ENCODE measurements at places on chromosomes 16 and 17. TPM values are rescaled to one million over a fixed set of nuclear protein-coding genes. Genes with fewer than 3 reads are reported as not detected.

DNA sequence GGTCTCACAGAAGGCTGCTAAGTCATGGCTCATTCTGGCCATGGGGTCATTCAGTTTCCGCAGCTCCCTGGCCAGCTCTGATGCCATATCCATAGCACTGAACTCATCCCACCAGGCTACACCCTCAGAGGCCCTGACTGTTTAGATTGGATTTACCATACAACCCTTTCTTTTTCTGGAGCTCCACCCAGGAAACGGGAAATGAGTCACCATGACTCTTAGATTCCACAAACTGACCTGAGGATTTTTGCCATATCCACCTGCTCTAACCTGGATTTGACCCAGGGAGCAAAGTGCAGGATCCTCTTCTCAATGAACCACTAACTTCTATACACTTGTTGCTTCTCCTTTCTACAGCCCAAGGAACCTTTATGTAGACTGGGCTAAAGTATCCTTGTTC lies 20.3 kb upstream of the CALB2 start:
- DNase-seq, result no peak
- H3K27ac ChIP-seq, result no peak overlapping the region
- H3K27me3 ChIP-seq, result peaks cover 30% of the 10 kb centered on the region
- H3K4me3 ChIP-seq, result no peak overlapping the region
- H3K36me3 ChIP-seq, result no peaks in the 10 kb centered on the region
- peaks cover 3% of the 10 kb centered on the region for H3K4me1 ChIP-seq

Gene MYH8
- total RNA-seq, result not detected

Gene VPS9D1
- 20.2 TPM for total RNA-seq

GRCh38 chr17:7329374-7329996 lies 350 bp upstream of the NEURL4 start:
- peak overlapping the region; percentile 91 for H3K4me3 ChIP-seq
- H3K27me3 ChIP-seq, result no peaks in the 10 kb centered on the region
- peaks cover 22% of the 10 kb centered on the region for H3K4me1 ChIP-seq

Gene TAF1C
- total RNA-seq, result 86.4 TPM

- peaks cover 15% of the 10 kb centered on the region for H3K4me1 ChIP-seq
- peaks cover 3% of the 10 kb centered on the region for H3K27me3 ChIP-seq
- peak; percentile 84 for DNase-seq
- H3K27ac ChIP-seq, result no peak within 1 kb of the TSS
- H3K4me3 ChIP-seq, result peak within 1 kb of the TSS; percentile 90
- no peaks in the 10 kb centered on the region for H3K36me3 ChIP-seq
Measured at GRCh38 chr17:8189711-8190477, at the start of gene BORCS6. Gene BORCS6, minus strand, starts transcription at chr17:8190180. Its CDS starts 40 bp downstream, at chr17:8190140.

Gene KRTAP4-1
- not detected for total RNA-seq

- H3K4me1 ChIP-seq, result peaks cover 12% of the 10 kb centered on the region
- H3K27me3 ChIP-seq, result peaks cover 9% of the 10 kb centered on the region
- H3K27ac ChIP-seq, result no peak overlapping the region
- DNase-seq, result peak; percentile 88
- H3K36me3 ChIP-seq, result no peaks in the 10 kb centered on the region
Measured at GRCh38 chr16:83956336-83957289, 3.6 kb downstream of the OSGIN1 start.

Gene PRSS27
- total RNA-seq, result 7.8 TPM

Gene TOX3
- 39.2 TPM for total RNA-seq

Gene KRTAP9-4
- not detected for total RNA-seq

Gene SEPTIN12
- not detected for total RNA-seq

DNA sequence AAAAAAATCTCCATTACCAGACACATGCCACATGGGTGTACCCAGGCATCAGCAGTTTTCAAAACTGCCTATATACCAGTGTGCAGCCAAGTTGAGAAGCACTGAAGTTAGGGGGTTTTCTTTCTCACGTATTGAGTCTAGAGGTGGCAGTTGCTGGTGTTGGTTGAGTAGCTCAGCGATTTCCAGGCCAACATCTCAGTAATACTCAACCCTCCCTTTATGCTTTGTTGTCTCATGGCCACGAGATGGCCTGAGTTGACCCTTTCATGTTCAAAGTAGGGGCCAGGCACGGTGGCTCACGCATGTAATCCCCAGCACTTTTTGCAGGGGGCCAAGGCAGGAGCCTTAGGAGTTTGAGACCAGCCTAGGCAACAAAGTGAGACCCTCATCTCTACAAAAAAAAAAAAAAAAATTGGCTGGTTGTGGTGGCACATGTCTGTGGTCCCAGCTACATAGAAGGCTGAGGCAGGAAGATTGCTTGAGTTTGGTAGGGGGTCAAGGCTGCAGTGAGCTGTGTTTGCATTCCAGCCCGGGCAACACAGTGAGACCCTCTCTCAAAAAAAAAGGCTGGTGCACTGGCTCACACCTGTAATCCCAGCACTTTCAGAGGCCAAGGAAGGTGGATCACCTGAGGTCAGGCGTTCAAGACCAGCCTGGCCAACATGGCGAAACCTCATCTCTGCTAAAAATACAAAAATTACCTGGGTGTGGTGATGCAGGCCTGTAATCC lies 10.8 kb downstream of the LRRC3C start:
- H3K36me3 ChIP-seq, result no peaks in the 10 kb centered on the region
- H3K4me3 ChIP-seq, result no peak overlapping the region
- peaks cover 11% of the 10 kb centered on the region for H3K4me1 ChIP-seq
- no peak overlapping the region for H3K27ac ChIP-seq
- H3K27me3 ChIP-seq, result peaks cover 4% of the 10 kb centered on the region

Gene HSF4
- 1.3 TPM for total RNA-seq

DNA sequence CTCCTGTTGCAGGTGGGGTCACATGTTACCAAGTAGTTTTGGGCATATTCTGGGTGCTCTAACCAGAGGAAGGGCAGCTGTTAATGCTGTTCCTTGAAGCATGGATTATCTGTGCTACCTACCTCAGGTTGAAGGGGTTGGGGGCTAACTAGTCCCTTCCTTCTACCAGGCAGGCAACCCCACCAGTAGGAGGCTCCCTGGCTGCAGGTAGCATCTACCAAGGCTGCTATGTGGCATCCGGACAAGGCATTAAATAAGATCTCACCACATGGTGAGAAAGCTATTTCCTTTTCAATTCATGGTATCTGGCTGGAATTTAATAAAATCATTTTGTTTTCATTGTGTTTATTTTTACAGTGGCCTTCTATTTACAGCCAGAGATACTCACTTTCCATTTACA lies 62.5 kb downstream of the CACNG3 start:
- H3K4me1 ChIP-seq, result no peaks in the 10 kb centered on the region
- H3K4me3 ChIP-seq, result no peak overlapping the region
- no peak for DNase-seq

DNA sequence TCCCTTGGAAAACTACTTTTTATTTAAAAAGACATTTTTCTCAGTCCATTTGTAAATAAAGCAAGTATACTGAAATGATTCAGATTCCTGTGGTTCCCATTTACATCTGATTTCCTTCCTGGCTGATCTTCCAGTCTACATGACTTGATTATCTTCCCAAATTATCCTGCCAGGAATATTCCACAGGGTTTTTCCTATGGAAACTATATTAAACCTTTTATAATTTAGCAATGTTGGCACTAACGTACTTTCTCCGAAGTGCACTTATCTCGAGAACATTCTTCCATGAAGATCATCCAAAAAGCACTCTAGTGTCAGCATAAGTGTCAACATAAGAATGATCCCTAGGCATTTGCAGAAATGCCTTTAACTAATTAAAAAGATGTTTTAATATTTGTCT lies 347.7 kb upstream of the KIF2B start:
- no peak overlapping the region for H3K4me3 ChIP-seq
- DNase-seq, result no peak
- H3K4me1 ChIP-seq, result no peaks in the 10 kb centered on the region
- no peaks in the 10 kb centered on the region for H3K27me3 ChIP-seq

DNA sequence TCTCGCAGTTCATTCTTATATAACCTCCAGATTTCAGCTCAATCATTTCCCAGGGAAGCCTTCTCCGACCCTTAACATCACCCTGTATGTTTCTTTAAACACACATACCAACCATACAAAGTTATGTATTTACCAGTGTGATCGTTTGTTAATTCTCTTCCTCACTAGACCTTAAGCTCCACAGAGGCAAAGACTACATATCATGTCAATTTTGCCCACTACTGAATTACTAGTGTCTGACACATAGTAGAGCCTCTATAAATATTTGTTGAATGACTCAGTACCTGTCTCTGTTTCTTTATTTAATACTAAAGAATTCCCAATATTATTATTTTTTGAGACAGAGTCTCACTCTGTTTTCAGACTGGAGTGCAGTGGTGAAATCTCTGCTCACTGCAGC lies 137.2 kb downstream of the SHISA9 start:
- no peaks in the 10 kb centered on the region for H3K36me3 ChIP-seq
- no peak overlapping the region for H3K4me3 ChIP-seq
- no peak overlapping the region for H3K27ac ChIP-seq
- no peak for DNase-seq
- peaks cover 7% of the 10 kb centered on the region for H3K27me3 ChIP-seq

Gene KRTAP9-1
- total RNA-seq, result not detected

GRCh38 chr16:13957197-13958078 lies 37.5 kb downstream of the ERCC4 start:
- H3K36me3 ChIP-seq, result no peaks in the 10 kb centered on the region
- H3K27ac ChIP-seq, result no peak overlapping the region
- no peak for DNase-seq

Gene GAN
- total RNA-seq, result 16.1 TPM

DNA sequence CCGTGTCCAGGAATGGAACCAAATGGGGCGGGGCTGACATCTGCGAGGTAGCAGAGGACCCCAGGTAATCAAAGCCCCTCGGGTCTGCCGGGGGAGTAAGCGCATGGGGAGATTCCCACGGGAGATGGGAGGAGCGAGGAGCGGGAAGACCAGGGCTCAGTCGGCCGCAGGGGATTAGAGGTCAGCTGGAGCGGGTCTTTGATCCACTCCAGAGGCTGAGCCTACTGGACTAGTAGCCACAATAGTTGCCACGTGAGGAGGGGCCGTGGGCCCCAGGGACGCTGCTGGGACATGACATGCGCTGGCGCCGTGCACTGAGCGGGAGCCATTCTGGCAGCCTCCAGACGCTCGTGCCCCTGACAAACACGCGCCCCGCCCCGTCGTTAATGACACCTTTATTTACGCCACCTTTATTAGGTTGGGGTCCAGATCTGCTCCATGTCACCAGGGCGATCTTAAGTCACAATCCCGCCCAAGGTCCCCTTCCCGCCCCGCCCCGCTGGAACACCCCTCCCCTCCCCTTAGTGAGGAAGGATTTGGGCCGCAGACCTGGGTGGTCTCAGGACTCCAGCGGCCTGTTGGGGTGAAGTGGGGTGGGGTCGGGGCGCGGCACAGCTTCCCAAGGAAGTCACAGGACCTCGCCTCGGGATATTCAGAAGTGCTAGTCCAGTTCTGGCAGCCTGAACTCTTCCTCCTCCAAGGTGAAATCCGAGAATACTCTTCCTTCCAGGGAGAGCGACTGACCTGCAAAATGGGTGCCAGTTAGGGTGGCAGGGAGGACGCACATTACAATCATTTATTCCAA lies 15.0 kb downstream of the PPY start:
- no peak for DNase-seq
- no peaks in the 10 kb centered on the region for H3K36me3 ChIP-seq
- peaks cover 49% of the 10 kb centered on the region for H3K27me3 ChIP-seq
- H3K27ac ChIP-seq, result no peak overlapping the region
- no peaks in the 10 kb centered on the region for H3K4me1 ChIP-seq
- H3K4me3 ChIP-seq, result no peak overlapping the region

DNA sequence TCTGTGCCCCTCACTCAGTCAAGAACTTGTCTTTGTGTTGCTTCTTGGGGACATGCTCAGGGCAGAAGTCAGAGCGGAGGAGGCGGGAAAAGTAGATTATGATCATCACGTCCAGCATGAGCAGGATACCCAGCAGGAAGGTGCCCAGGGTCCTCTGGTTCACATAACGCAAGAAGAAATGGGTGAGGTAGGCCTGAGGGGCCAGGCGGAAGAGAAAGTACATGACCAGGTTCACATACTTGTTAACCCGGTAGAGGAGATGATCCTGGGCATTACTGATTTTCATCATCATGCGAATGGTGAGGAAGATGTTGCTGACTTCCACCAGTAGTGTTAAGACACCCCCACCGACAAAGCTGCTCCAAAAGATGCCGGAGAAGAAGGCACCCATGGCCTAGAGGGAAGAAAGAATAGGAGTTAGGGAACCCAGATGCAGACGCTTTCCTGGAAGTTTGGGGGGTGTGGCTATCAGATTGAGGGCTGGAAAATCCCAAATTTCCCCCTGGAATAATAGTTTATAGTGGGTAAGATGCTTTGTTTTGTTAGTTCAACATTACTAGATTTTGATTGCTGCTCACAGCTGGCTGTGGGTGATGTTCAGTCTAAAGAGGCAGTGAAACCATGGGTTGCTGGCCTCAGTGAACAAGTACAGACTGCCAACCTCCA lies 1.4 kb downstream of the TLCD1 start:
- peak overlapping the region; percentile 100 for H3K4me3 ChIP-seq
- H3K27me3 ChIP-seq, result peaks cover 27% of the 10 kb centered on the region

DNA sequence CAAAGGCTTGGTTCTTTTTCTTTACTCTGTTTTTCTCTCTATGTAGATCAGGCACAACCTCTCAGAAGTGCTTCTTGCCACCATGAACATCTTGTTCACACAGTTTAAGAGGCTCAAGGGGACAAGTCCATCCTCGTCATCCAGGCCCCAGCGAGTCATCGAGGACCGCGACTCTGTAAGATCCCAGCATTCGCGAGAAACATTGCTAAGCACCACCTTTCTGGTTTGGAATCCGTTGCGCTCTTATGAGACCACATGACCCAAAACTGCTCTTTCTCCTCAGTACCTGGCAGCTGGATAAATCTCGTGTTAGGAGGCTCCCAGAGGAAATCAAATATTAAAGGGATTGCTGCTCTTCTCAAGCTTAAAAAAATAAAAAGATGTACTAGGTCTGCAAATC lies 23.3 kb upstream of the SLC12A3 start:
- H3K36me3 ChIP-seq, result peaks cover 17% of the 10 kb centered on the region
- H3K4me1 ChIP-seq, result peaks cover 4% of the 10 kb centered on the region
- DNase-seq, result no peak
- H3K27ac ChIP-seq, result no peak overlapping the region

GRCh38 chr17:63945784-63946439 lies 13.8 kb upstream of the CD79B start:
- no peaks in the 10 kb centered on the region for H3K36me3 ChIP-seq
- H3K27me3 ChIP-seq, result no peaks in the 10 kb centered on the region

Gene DPEP1
- 0.41 TPM for total RNA-seq

Data from neural crest cell (in vitro differentiated cells).